ENCODE measurements at places on chromosomes 6 and 20.

DNA sequence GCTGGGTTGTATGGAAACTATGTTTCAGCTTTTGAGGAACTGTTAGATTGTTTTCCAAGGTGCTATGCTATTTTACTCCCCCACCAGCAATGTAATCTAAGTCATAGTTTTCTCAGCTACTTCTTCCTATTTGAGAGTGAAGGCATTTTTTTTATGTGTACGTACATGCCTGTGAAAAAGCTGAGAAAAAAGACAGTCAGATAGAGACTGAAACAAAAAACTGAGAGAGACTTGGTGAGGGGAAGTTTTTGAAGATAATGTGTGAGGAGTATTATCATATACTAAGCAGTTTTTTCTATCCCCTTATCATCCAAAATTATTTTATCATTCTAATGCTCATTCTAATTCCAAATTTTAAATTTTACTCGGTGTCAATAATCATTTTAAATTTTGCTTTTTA is 780.0 kb downstream of the BCKDHB start:
- DNase-seq: no peak

DNA sequence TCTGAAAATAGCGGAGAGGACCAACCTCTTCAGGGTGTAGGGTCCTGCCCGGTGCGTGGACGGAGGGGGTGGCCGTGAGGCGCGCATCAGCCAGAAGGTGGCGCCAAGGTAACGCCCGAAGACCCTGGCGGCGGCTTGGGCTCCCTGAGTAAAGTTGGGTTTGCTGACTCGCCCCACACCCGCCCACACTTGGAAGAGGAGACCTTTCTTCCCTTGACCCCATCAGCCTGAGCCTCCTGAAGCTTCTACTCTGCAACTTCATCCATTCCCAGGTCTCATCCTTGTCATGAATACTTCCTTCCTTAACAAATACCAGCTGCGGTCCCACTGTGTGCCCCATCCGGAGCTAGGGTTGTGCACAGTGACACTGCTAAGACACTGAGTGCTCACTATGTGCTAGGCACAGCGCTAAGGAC is 14.6 kb downstream of the CD40 start:
- DNase-seq: peak; percentile 74

DNA sequence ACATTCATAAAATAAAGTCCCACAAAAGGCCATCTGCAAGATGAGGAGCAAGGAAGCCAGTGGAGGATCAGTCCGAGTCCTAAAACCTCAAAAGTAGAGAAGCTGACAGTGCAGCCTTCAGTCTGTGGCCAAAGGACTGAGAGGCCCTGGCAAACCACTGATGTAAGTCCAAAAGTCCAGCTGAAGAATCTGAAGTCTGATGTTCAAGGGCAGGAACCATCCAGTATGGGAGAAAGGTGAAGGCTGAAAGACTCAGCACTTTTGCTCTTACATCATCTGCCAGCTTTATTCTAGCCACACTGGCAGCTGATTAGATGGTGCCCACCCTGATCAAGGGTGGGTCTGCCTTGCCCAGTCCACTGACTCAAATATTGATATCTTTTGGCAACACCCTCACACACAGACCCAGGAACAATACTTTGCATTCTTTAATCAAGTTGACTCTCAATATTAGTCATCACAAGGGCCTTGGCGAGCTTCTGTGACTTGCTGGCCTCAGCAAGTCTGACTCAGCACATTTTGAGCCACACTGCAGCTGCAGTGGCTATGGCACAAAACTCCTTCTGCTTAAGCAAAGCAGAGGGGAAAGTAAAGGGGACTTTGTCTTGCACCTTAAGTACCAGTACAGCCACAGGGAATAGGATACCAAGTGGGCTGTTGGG is 1370.3 kb upstream of the CITED2 start:
- DNase-seq: no peak

DNA sequence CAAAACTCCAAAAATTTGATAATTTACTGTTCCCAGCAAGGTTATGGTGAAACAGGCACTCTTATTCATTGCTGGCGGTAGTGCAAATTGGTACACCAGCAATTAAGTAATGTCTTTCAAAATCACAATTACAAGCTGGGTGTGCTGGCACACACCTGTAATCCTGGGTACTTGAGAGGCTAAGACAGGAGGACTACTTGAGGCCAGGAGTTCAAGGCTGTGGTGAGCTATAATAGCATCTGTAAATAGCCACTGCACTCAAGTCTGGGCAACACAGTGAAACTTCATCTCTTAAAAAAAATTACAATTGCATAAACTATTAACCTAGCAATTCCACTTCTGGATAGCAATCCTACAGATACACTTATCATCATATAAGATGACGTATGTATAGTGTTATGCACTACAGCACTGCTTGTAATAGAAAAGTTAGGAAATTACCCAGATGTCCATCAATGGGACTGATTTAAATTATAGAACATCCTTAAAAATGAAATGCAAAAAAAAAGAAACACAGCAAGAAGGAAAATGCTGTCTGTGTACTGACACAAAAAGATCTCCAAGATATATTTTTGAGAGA is 31.4 kb downstream of the NCOA6 start:
- DNase-seq: no peak

- no peak for DNase-seq
These were observed 243.9 kb downstream of the TAF4 start for GRCh38 chr20:61821735-61822134.

DNA sequence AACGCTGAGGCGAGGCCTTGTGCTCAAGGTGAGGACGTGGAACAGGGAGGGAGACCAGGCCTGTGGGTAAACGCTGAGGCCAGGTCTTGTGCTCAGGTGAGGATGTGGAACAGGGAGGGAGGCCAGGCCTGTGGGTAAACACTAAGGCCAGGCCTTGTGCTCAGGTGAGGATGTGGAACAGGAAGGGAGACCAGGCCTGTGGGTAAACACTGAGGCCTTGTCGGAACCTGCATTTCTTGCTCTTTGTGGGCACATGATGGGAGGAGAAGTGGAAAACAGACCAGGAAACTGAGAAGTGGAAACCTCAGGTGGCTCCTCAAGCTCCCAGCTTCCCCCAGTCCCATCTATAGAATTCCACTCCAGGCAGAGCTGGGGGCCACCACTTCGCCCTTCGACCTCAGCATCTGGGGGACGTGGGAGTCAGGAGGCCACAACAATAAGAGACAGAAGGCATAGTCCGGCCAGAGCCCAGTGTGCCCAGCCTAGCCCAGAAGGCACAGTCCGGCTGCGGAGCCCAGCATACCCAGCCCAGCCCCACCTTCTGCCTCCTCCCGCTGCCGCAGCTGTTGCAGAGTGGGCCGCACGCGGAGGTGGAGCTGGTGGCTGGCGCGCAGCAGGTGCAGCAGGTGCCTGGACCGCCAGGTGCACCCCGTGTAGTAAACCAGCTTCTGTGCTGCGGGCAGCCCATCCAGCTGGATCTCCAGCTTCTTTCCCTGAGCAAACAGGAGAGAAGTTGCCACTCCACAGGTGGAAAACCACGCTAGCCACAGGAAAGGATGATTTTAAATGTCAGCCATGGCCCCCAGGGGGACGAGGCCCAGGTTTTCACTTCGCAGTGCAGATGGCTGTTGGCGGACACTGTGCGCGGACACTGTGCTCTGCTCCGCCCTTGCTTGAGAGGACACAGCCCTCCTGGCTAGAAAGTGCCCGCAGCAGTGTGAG is 17.5 kb downstream of the FRMD1 start:
- peak; percentile 94 for DNase-seq

DNA sequence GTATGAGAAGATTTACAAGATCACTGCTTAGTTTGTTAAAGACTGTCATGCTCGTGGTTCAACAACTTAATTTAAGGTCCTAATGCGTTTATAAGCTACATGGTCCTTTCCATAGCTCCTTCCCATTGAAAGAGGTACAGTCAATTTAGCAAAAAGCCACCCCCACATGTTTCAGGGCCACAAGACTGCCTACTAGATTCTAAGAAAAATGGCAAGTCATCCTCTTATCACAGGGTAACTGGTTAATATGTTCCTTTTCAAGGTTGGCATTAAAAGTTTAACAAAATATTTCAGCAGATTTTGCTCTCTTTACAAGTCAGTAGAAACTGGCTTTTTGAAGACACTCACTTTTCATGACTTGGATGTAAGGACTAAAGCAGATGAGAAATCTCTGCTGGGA is 15.7 kb downstream of the GSTA3 start:
- DNase-seq: no peak

DNA sequence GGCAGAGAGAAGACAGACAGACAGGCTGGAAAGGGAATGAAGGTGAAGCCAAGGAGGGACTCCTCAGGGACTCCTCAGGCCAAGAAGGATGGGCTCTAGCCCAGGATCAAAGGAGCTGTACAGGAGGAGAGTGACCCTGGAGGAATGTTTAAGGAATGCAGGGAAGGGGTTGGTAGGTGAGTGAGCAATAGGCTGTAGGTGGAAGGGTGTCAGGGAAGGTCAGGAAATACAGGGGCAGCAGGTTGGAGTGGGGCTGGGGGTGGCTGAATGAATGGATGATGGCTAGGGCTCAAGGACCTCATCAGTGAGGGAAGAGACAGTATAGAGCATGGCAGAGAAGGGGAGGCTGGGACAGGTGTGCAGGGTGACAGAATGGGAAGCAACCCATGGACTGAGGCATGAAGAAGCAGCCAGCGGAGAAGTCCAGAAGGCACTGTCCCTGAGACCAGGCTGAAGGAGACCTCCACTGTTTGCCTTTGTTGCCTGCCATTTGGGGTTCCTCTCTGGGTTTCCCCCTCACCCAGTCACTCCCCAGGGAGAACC is 13.2 kb downstream of the SYNGAP1 start:
- no peak for DNase-seq

DNA sequence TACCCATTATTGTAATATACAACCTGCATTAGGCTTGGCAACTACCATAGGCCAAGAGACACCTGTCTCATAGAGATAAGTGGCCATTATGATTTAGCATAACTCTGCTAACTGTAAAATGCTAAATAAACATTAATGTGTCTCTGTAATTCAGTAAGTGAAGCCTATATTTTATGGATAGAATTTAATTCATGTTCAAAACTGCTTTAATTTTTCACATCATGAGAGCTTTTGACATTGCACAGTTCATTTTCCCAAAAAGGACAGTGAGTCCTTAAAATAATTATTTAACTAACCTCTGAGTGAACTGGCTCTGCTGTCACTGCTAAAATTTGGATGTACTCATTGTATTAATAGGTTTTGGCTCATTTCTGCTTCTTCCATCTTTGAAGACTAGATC is 41.4 kb upstream of the TMX4 start:
- DNase-seq: peak; percentile 71

- no peak for DNase-seq
These were observed 40.4 kb upstream of the SCML4 start for GRCh38 chr6:107864226-107865127.

DNA sequence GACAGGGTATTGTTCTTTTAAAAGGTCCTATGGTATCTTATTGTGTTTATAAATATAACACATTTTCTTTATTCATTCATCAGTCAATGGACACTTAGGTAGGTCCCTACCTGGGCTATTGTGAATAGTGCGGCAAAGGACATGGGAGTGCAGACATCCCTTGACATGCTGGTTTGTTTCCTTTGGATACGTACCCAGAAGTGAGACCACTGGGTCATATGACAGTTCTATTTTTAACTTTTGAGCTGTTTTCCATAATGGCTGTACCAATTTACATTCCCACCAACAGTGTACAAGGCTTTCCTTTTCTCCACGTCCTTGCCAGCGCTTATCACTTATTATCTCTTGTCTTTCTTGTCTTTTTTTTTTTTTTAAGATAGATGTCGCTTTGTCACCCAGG is 627.5 kb downstream of the PRKN start:
- DNase-seq: no peak

- DNase-seq: no peak
These were observed 67.3 kb downstream of the PREX1 start for GRCh38 chr20:48760403-48760983.

DNA sequence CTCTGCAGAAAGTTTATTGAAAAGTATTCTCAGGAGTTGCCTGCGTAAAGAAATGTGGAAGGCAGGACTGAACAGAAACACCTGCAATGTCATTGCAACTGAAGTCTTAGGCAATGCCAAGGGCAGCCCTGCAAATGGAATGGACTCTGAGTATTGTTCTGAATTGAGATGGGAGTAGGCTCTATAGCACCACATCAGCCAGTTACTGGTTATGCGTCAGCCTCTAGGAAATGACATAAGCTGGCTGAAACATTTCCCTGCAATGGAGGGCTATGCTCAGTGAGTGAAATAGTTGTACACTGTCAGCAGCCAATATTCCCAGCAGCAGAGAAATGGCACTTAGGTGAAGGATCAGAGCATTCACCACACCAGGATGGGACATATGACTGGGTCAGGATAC is 13.8 kb upstream of the GJE1 start:
- no peak for DNase-seq
